ENCODE measurements at places on chromosomes 13 and 19.

DNA sequence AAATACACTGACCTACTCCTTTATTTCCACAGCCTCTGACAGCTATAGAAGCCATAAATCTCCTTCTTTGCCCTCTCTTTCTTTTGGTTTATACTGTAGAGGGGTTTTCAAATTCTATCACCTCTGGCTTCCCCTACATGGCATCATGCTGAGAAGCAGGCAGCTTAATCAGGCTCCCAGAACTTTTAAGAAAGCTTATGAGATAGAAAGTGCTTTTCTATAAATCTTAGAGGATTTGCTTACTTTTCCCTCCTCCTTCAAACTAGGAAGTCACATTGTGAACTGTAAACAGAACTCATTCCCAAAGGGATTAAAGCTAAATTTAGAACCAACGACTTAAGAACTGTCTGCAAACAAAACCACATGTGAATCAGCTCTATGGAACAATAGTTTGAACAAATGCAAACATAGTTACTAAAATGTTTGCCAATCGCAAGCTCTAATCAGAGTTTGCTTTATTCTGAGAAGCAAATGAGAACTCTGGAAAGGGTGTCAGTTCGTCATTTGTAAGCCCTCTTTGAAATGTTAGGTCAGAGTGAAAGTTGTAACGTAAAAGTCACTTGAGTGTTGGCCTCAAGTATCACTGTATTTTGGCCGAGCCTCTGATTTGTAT is 344.1 kb downstream of the RFC3 start:
- DNase-seq: no peak

DNA sequence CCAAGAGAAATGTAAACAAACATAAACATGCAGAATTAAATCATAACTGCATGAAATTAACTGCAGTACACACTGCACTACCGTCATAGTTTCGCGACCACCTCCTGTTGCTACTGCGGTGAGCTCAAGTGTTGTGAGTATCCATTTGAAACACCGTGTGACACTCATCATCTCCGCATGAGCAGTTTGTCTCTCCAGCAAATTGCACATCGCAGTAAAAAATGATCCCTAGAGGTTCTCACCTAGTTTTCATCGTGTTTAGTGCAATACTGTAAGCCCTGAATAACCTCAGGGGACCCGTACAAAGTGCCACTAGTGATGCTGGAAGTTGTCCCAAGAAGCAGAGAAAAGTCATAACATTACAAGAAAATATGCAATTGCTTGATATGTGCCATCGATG is 147.7 kb downstream of the DPF1 start:
- DNase-seq: no peak

DNA sequence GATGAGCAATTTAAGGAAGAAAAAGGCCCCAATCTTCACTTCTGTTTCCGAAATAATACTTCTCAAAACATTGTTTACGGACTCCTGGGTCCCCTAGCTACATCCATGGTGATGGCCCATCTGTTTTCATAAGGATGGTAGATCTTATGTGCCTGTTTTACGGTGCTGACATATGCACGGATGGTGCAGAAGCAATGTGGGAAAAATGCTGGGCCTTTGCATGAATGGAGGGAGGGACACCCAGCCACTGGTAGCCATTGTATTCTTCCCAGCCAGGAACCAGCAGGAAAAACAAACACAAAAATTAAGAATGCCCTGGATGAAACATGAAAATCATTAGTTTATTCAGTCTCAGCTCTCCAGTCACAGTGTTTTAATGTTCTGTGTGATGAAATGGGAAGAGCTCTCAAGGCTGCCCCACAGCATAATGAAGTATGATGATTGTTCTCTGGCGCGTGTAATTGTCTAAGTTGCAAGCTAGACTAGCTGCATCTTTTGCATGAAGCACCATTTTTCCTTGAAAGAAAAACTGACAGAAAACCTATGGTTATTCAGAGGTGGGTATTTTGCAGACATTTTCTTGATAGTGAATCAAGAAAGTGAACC is 1201.1 kb upstream of the SLC10A2 start:
- no peak for DNase-seq

- no peak for DNase-seq
These were observed 18.2 kb downstream of the COMP start for GRCh38 chr19:18772620-18773587.

DNA sequence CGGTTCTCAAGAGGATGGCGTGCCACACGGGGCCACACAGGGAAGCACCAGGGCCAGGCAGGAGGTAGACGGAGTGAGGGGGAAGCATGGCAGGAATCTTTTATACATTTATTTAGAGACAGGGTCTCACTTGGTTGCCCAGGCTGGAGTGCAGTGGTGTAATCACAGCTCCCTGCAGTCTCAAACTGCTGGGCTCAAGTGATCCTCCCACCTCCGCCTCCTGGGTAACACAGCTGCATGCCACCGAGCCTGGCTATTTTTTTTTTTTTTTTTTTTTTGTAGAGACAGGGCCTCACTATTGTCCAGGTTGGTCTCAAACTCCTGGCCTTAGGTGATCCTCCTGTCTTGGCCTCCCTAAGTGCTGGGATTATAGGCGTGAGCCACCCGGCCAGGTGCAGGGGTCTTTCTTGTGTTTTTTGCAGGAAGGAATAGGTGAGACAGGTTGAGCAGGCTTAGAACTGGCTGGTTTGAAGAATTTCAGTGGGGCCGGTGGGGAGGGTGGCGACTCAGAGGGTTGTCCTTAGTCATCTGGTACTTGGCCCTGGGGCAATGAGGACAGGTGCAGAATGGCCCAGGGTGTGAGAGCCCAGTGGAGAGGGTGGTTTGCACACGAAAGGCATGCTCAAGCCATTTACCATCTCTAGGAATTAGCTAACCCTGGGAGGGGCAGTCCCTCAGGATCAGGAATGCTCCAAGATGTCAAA is 7.6 kb downstream of the SSC5D start:
- DNase-seq: no peak

DNA sequence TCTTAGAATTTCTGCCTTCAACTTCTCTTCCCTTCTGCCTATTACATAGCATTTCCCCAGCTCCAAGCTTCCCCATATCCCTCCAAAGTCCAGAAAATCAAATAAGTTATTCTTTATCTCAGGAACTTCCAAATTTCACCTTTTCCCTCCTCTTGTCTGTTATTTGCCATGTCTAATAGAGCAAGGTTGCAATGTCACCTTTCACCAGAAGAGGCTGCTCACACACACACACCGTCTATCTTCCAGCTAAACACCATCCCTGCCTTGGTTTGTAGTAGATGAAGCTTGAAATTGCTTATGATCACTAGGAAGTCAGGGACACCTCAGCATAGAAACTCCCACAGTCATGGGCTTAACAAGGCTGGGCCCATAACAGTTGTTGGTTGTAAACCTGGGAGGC is 48.4 kb downstream of the ZNRF4 start:
- no peak for DNase-seq

- no peak for DNase-seq
These were observed 116.2 kb upstream of the FREM2 start for GRCh38 chr13:38570706-38571105.

- no peak for DNase-seq
These were observed 2.3 kb upstream of the N4BP2L1 start for GRCh38 chr13:32430018-32430747.
